Hematopoietic multipotent progenitor cell treated with erythropoietin and hydrocortisone succinate and interleukin-3 and kit ligand, for 15 days (in vitro differentiated cells): ENCODE measurements at places on chromosomes 6 and 20.

GRCh38 chr6:26295691-26296555 is 69.1 kb upstream of the BTN3A2 start:
- DNase-seq: peak; percentile 52

GRCh38 chr6:111871207-111871606 is 2.0 kb downstream of the FYN start:
- no peak for DNase-seq

DNA sequence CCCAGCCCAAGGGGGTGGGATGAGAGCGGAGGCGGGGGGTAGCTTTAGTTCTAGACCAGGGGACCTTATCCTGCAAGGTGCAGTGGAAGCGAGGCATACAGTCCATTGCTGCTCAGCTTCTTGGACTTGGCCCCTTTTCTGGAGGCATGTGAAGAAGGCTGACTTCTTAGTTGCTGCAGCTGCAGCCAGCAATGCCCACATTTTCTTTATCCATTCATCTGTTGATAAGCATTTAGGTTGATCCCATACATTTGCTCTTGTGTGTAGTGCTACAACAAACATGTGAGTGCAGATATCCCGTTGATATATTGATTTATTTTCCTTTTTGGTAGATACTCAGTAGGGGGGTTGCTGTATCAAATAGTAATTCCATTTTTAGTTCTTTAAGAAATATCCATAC is 461.2 kb upstream of the IMPG1 start:
- DNase-seq: no peak

- no peak for DNase-seq
Measured at GRCh38 chr6:35051396-35051795, 89.7 kb downstream of the TCP11 start.

DNA sequence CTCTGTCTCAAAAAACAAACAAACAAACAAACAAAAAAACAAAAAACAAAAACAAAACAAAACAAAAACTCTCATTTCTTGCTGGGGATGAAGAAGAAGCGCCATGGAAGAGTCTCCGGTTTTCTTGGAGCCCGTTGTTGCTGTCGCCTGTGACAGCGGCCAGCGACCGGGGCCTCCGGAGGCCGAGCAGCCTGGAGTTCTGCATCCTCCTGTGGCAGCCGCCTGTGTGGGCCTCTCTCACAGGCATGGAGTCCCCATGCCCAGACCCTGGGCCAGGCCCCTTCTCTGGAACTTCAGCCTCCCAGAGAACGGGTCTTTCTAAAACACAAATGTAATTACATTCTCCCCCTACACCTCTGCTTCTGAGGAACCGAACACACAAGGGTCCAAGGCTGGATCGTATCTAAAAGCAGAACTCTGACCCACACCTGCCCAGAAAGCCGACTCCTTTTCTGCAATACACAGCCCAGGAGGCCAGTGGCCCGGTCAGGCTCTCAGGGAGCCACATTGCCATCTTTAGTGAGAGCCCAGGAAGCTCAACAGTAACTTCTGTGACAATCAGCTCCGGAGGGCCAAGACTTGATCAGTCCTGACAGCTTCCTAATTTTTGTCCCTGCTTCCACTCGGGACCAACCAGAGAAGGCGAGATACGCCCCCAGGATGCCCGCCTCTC is 18.5 kb downstream of the DACT2 start:
- no peak for DNase-seq

- no peak for DNase-seq
Measured at GRCh38 chr6:104816125-104816524, 43.6 kb downstream of the HACE1 start.

DNA sequence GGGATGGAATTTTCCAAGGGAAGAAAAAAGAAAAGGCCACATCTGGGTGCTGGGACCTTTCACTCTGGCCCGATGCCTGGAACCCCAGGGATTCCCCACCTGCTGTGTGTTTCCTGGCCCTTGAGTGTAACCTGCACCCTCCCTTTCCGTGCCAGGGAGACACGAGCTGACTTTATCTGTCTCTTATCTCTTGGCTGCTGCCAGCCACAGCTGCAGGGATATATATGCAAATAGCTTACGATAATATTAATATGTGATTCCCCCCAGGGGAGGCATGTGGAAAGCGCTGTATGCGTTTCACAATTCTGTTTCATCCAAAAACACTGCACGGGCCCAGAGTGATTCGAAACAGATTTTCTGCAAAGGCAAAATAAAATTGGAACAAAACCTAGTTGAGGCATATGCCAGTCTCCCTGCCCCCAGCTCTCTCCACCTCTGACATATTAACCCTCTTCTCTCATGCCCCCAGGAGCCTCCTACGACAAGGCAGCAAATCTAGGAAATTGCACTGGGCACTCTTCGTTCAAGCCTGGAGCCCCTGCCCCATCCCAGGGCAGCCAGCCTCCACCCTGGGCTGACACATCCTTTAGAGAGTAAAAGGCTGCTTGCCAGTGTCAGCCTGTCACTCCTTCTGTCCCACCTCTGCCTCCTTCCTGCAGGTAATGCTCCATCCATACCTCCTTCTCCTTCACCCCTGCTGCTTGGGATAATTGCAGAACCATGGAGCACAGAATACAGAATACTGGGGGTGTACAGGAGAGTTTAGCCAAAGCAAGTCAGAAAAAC is 1.3 kb downstream of the RIPOR3 start:
- peak; percentile 76 for DNase-seq

GRCh38 chr20:58868795-58869194 is 16.3 kb downstream of the GNAS start:
- DNase-seq: no peak
